Endothelial cell (in vitro differentiated cells): ENCODE measurements at places on chromosomes 1 and 21. TPM values are rescaled to one million over a fixed set of nuclear protein-coding genes. Genes with fewer than 3 reads are reported as not detected.

DNA sequence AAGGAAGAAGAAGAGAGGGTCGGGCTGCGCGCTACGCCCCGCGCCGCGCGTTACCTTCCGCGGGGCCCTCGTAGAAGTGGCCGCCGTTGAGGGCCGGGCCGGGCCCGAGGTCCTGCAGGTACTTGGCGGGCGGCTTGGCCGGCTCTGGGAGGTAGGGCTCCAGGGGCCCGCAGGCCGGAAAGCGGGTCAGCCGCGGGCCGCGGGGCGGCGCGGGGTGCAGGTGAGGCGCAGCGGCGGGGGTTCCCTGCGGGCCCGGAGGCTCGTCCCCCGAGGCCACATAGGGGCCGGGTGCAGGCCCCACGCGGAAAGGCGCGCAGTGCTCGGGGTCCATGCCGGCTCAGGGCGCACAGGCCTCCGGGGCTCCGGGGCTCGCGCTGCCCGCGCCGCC lies 196 bp downstream of the ALX3 start:
- peaks cover 8% of the 10 kb centered on the region for H3K4me1 ChIP-seq
- DNase-seq: no peak
- H3K27ac ChIP-seq: no peak overlapping the region
- peaks cover 13% of the 10 kb centered on the region for H3K36me3 ChIP-seq
- peaks cover 24% of the 10 kb centered on the region for H3K27me3 ChIP-seq

- H3K27ac ChIP-seq: no peak overlapping the region
- H3K4me3 ChIP-seq: no peak overlapping the region
- H3K36me3 ChIP-seq: peaks cover 5% of the 10 kb centered on the region
- H3K27me3 ChIP-seq: peaks cover 18% of the 10 kb centered on the region
- H3K4me1 ChIP-seq: peaks cover 35% of the 10 kb centered on the region
These were observed 33.8 kb upstream of the PRELP start for GRCh38 chr1:203441766-203442165.

- no peaks in the 10 kb centered on the region for H3K36me3 ChIP-seq
- H3K4me3 ChIP-seq: no peak overlapping the region
- H3K27me3 ChIP-seq: no peaks in the 10 kb centered on the region
- H3K27ac ChIP-seq: no peak overlapping the region
These were observed 14.7 kb downstream of the NIBAN1 start for GRCh38 chr1:184959626-184960025.

TEDDM1 gene
- not detected for total RNA-seq

- no peaks in the 10 kb centered on the region for H3K36me3 ChIP-seq
- H3K4me3 ChIP-seq: no peak overlapping the region
- no peak overlapping the region for H3K27ac ChIP-seq
- H3K27me3 ChIP-seq: no peaks in the 10 kb centered on the region
- no peaks in the 10 kb centered on the region for H3K4me1 ChIP-seq
These were observed 52.0 kb upstream of the KCNK1 start for GRCh38 chr1:233561708-233562426.
